ENCODE measurements at places on chromosomes 5 and 9. TPM values are rescaled to one million over a fixed set of nuclear protein-coding genes. Genes with fewer than 3 reads are reported as not detected.

GRCh38 chr9:106324591-106325280, 538.2 kb upstream of the ZNF462 start:
- H3K4me1 ChIP-seq: no peaks in the 10 kb centered on the region
- H3K36me3 ChIP-seq: no peaks in the 10 kb centered on the region
- H3K27ac ChIP-seq: no peak overlapping the region
- DNase-seq: no peak
- H3K27me3 ChIP-seq: no peaks in the 10 kb centered on the region
- no peak overlapping the region for H3K4me3 ChIP-seq

GRCh38 chr5:39400713-39401578, 23.8 kb downstream of the DAB2 start:
- no peak for DNase-seq
- peaks cover 55% of the 10 kb centered on the region for H3K4me1 ChIP-seq
- no peaks in the 10 kb centered on the region for H3K27me3 ChIP-seq
- peak overlapping the region; percentile 77 for H3K27ac ChIP-seq
- no peak overlapping the region for H3K4me3 ChIP-seq

- no peaks in the 10 kb centered on the region for H3K36me3 ChIP-seq
- H3K4me3 ChIP-seq: no peak overlapping the region
- no peak for DNase-seq
- no peak overlapping the region for H3K27ac ChIP-seq
- no peaks in the 10 kb centered on the region for H3K4me1 ChIP-seq
These were observed 43.2 kb downstream of the KIAA0825 start for GRCh38 chr5:94575196-94575595.

DNA sequence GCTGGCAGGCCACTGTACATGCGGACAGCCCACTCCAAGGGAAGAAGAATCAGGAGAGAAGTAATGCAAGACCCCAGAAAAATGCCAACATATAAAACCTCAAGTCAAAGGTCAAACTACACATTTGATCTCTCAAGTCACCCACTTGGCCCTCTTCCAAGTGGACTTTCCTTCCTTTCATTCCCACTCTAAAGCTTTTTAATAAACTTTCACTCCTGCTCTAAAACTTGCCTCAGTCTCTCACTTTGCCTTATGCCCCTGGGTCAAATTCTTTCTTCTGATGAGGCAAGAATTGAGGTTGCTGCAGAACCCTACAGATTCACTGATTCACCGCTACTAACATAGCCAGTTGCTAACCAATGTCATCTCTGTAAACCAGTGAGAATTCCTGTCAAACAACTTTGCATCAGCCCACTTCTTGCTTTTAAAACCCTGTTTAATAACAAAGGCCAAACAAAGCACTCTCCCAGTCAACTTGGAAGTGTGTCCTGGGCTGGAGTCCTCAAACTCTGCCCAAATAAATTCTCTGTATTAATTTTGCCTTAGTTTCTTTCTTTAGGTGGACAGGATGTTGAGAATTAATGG, 6.9 kb upstream of the ATP6V1G1 start:
- H3K27ac ChIP-seq: no peak overlapping the region
- no peak for DNase-seq
- no peaks in the 10 kb centered on the region for H3K27me3 ChIP-seq
- no peaks in the 10 kb centered on the region for H3K36me3 ChIP-seq
- H3K4me3 ChIP-seq: no peak overlapping the region

Gene CRAT
- total RNA-seq: 59.9 TPM

All from vagina (tissue), 2 donors.